NCI-H146 (cell line): ENCODE measurements at places on chromosomes 7 and 10.
A peak's percentile ranks its signal among the peaks of the same experiment; 100 is the strongest.

- no peak for DNase-seq
Observed at GRCh38 chr7:117364339-117365080, 41.7 kb upstream of the WNT2 start.

- DNase-seq, result no peak
Observed at GRCh38 chr10:90179696-90180407, 478.5 kb downstream of the KIF20B start.

DNA sequence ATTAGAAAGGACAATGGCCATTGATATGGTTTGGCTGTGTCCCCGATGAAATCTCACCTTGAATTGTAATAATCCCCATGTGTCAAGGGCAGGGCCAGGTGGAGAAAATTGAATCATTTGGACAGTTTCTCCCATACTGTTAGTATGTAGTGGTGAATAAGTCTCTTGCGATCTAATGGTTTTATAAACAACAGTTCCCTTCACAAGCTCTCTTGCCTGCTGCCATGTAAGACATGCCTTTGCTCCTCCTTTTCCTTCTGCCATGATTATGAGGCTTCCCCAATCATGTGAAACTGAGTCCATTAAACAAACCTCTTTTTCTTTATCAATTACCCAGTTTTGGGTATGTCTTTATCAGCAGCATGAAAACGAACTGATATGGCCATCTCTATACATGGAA, 302.7 kb downstream of the SFMBT2 start:
- DNase-seq, result no peak

DNA sequence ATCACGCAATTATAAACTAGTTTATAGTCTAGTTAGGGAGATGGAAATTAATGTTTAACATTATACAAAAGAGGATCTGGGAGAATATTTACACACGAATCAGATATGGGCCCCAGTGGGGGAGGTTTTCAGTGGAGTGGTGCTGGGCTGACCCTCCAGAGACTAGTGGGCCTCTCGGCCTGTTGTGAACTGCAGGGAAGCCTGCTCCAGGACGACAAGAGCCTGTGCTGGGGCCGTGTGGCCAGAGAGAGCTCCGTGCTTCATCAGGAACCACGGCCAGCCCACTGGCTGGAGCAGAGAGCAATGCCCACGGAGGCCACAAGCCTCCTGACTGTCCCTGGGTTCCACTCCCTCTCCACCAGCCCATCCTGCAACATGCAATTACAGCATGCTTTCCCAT, 11.3 kb upstream of the ESYT2 start:
- DNase-seq, result no peak

DNA sequence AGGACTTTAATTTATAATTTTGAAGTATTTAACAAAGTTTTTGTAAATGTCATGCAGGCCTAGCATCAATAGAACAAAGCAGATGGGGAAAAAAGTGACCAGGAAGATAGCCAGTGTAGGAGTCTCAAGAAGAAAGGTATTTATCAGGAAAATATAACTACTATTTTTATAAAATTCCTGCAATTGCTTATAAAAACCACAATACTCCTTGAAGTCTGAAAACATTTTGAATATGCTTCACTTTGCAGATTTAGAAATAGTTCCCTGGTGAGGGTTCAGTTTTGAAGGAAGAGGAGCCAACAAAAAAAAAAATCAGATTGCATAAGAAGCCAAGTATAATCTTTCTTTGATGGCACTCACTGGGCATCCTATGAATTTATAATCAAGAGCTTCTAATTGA, 34.1 kb downstream of the MTERF1 start:
- DNase-seq, result no peak

DNA sequence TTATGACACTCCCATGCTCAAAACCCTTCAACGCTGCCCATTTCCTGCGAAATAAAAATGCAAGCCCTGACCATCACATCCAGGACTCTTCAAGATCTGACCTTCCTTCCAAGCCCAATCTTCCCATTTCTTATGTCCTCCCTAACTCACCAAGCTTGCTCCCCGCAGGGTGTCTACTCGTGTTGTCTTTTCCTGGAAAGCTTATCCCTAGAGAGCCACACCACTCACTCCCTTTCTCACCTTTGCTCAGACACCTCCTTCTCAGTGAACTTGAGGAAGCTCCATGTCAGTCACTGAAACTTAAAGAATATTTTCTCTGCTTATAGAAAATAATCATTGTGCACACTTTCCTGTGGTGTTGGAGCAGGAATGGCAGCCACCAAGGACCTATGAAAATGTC, 54.4 kb upstream of the CACNB2 start:
- DNase-seq, result no peak

GRCh38 chr10:128254476-128254875, 128.3 kb upstream of the MKI67 start:
- DNase-seq, result no peak

- DNase-seq, result no peak
Observed at GRCh38 chr10:76922666-76923065, 714.9 kb downstream of the KCNMA1 start.

GRCh38 chr7:47310020-47310419, 271.9 kb downstream of the TNS3 start:
- DNase-seq, result no peak

GRCh38 chr7:106017657-106018056, 54.6 kb downstream of the CDHR3 start:
- DNase-seq, result no peak

DNA sequence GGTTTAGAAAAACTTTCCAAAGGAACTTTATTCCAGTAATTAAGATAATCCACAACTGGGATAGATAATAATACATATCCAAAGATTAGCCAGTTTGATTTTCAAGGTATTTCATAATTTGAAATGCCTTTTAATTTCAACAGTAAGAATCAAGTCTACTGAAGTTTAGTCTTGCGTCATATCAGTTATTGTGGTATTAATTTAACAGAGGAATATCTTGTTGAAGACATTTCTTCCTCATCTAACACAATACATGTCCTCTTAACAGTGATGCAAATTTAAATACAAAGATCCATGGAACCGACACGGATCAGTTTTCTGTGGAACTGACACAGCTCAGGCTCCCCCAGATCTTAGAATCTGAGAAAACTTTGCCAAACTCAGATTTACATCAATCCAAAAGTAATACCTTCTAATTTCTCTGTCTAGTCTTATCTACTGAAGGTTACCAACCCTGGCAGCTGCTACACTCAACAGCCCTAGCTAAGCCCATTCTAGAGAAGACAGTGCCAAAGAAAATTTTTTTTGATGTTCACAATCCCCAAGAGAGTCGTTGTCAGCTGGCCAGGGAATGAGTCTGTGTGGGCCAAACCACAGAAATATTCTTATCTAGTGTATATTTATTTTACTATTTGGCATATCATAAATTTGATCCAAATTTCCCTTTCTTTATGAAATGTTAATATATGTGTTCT, 365.2 kb upstream of the MEOX2 start:
- no peak for DNase-seq

DNA sequence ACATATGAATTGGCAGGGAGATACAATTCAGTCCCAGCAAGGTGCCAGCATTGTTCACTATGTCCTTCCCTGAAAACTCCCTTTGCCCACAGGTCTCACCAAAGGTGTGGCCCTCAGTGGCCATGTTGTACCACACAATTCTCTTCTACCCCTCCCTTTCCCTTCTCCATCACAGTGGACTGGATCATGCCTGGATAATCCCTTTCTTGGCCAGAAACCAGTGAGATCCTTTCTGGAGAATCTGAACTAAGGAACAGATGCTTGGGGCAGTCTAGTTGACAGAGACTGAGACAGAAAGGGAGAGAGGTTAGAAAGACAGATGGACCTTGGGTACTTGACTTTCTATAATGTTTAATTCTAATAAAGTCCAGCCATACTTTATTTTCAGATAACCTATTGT, 9.5 kb downstream of the NMT2 start:
- no peak for DNase-seq

GRCh38 chr7:156612930-156613329, 27.6 kb upstream of the RNF32 start:
- no peak for DNase-seq

GRCh38 chr7:107528461-107528860, 35.3 kb downstream of the COG5 start:
- DNase-seq, result no peak

GRCh38 chr10:104824380-104825006, 183.4 kb downstream of the SORCS3 start:
- no peak for DNase-seq

GRCh38 chr7:74403521-74404387, 50.0 kb upstream of the GTF2IRD1 start:
- DNase-seq, result no peak

DNA sequence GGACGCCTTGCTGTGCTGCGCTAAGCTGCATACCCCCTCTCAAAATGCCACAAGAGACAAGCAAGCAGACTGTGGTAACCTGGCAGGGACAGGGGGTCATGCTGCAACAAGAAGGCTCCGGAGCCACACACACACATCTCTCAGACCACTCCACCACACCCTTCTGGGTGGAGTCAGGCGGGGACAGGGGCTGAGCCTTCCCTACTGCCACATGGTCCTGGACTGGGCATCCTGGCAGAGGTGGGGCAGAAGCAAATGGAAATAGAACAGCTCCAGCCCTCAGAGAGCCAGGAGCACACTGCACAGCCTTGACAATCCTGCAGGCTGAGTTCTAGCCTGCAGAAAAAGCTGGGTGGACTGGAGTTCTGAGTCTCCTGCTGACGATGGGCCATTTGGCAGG, 28.4 kb upstream of the NPFFR1 start:
- no peak for DNase-seq

DNA sequence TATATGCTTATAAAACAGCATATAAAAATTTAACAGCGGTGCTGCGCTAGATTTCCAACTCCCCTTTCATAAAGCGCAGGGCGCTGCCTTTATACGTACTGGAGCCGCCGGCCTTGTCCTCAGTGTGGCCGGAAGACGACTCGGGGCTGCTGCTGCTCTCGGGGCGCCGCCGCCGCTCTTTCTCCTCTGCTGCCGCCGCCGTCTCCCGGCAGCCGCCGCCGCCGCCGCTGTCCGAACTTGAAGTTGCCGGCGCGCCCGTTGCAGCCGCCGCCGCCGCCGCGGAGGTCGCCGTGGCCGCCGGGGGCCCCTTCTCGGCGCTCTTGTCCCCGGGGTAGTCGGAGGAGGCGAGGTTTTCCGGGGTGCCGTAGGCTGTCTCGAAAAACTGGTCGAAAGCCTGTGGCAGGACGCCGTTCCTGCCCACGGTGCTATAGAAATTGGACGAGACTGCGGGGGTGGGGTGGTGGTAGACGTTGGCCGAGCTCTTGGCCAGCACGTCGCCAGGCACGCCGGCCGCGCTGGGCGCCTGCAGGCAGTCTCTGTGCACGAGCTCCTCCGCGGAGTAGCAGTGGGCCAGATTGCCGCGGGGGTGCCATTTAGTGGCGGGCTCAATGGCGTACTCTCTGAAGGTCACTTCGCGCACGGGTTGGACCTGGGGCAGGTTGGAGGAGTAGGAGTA, 557 bp downstream of the HOXA11 start:
- DNase-seq, result peak; percentile 57

GRCh38 chr10:6400821-6401465, 179.1 kb downstream of the PRKCQ start:
- no peak for DNase-seq

- no peak for DNase-seq
Observed at GRCh38 chr10:31146491-31147209, 115.0 kb upstream of the ZNF438 start.

GRCh38 chr10:28180654-28181053, 122.2 kb downstream of the MPP7 start:
- no peak for DNase-seq

DNA sequence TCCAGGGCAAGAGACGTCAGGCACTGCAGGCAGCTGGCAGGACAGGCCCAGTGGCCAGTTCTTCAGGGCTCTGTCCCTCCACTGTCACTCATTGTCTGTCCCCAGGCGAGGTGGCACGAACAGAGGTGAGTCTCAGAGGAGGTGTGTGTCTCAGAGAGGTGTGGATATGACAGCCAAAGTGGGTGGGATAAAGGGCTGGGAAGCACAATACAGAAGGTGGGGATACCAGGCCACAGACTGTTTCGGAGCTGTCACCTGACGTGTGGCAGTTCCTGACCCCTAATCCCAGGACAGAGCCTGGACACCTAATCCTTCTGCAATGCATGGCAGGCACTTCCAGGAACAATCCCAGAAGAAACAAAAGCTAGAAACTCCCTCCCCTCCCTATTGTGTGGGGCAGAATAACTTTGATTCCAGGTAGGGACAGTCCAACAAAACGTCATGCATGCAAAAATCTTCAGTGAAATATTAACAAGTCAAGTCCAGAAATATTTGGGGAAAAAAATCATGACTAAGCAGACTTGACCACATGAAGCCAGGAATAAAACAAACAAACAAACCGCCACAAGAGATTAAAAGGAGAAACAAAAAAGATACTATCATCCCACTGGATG, 11.6 kb downstream of the KLRG2 start:
- DNase-seq, result no peak

DNA sequence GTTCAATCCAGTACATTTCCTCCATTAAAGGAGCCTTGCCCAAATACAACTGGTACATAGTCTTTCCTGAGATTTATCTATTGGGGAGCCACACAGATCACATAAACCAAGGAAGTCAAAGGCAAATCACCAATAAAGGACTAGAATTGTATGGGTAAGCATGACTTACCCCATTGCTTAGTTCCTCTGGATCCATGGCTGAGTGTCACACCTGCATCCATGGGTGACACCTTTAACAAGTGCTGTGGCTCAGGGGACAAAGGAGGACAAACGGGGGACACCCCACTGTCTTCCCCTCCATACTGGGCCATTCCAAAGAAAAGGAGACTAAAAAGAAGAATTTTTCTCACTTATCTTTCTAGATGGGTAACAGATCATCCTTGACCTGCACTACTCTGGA, 30.4 kb downstream of the ZNF92 start:
- no peak for DNase-seq

GRCh38 chr7:102456327-102456726, 8.3 kb downstream of the ALKBH4 start:
- DNase-seq, result no peak

DNA sequence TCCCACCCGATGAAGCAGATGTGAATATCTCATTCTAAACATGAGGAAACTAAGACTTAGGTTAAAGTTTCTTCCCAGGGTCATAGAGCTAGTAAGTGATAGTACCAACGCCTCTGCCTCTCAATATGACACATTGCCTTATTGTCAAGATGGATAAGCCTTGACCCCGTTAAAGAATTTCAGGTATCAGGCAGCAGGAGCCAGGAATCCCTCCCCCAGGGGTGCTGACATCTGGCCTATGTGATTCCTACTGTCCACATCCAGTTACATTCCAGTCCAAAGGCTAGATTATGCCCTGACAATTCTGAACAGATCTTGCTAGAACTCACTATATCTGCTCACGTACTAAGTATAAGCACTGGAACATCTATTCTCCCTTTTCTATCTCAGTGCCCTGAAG, 58.0 kb upstream of the ASAH2 start:
- DNase-seq, result no peak

- no peak for DNase-seq
Observed at GRCh38 chr10:65950075-65950474, 975.8 kb upstream of the LRRTM3 start.

- no peak for DNase-seq
Observed at GRCh38 chr10:117570880-117571279, 28.3 kb downstream of the EMX2 start.

DNA sequence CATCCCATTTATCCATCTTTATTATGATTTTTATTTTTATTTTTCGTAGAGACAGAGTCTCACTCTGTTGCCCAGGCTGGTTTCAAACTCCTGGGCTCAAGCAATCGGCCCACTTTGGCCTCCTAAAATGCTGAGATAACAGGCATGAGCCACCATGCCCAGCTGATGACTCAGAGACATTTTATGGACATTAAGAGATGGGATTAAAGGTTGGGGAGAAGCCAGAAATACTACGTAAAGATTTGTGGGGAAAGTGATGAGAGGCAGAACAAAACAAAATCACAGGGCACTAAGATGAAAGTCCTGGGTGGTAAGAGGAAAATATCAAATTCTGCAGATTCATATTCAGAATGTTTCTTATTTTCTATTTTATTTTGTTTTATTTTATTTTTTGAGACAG, 7.6 kb downstream of the WNT8B start:
- DNase-seq, result no peak
